ENCODE measurements at places on chromosomes 1 and 21.

GRCh38 chr1:230230948-230231773 is 164.1 kb downstream of the GALNT2 start:
- DNase-seq: no peak

DNA sequence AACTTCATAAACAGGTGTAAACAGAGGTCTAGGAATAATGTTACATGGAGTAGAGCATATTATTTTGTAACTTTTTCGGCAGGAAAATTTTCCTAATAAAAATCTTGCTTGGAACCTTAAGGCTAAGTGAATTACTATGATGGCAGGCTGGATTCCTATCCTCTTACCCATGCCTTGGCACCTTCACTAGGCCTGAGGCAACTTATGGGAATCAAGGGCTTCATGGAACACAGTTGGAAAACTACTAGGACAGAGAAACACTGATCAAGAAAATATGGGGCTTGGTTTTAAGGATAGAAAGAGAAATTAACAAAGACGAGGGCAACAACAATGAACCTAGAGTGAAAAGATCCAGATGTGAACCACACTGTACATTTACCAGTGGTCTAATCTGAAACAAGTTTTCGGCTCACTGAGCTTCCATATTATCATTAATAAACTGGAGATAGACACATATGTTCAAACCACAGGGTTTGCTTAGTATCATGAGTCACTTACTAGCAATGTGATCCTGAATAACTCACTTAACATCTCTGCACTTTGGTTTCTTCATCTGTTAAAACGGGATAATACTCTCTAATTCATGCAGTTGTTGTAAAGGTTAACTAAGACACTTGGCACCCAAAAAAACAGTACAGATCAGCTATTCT is 68.5 kb downstream of the GPATCH2 start:
- peak; percentile 87 for DNase-seq

DNA sequence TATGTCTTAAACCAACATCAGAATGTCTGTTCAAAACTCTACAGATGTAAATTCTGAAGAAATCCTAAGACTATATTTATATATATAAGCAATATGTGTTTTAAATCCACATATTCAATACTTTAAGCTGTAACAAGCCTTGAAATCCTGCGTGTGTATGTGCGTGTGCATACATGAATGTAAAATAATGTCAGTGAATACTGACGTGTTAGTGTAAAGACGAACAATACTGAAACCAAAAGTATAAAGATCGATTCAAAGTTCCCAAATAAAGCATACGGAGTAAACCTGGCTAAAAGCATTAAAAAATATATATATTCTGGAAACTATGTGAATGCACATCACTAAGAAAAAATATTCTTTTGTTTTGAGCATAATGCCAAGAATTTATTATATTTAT is 668.6 kb upstream of the NCAM2 start:
- DNase-seq: no peak

- no peak for DNase-seq
Measured at GRCh38 chr21:17796037-17796403, 23.1 kb downstream of the C21orf91 start.

- DNase-seq: no peak
Measured at GRCh38 chr1:57162607-57163261, 196.9 kb upstream of the C8B start.

DNA sequence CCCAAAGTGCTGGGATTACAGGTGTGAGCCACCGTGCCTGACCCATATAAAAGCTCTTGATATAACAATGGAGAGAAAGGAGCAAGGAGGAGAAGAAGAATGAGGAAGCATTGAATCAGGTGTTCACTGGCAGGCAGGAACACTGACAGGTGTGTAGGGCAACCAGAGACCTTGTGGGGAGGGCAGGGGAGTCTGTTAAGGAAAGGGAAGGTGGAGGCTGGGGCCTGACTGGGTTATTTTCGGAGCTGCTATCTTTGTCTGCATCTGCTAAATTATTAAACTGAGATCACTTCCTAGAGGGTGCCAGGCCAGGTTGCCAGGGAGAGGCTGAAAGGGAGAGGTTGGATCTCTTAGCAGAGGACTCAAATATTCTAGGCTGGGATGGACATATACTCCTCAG is 6.8 kb upstream of the TRNP1 start:
- DNase-seq: no peak

DNA sequence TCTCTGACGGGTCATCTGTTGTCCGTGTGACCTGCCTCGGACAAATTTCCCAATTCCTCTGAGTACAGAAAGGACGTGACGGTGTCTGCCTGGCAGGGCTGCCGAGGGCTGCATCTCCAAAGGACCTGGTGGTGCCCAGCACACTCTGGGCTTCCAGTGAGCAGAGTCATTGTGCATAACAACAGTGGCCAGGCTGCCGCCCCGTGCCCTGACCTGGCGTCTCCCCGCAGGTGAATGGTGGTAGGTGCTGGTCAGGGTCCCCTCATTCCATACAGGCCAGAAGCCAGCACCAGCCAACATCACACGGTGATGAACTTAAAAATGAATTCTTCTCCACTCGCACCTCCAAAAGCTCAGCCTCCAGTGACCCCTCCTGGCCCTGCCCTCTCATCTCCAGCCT is 28.2 kb downstream of the PRDM16 start:
- DNase-seq: no peak

DNA sequence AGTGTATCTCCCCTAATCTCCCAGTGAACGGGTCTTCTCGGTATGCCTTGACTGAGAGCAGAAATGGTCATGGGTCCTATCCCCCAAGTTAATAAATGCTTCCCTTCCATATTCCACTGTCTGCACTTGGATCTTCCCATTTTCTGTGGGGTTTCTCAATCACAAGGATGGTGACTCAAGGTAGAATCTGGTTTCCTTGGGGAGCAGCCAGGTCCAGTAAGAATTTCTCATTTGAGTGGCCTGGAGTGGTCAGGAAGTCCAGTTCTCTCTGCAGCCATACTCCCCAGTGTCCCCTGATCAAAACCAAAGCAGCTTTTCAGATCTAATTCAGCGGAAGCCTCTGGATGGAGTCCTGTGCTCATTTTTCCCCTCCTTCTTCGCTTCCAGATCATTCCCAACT is 14.8 kb upstream of the SLC27A3 start:
- no peak for DNase-seq

- DNase-seq: peak; percentile 82
Measured at GRCh38 chr21:27519361-27519760, 552.5 kb upstream of the ADAMTS5 start.

GRCh38 chr1:77589231-77589630 is 93.2 kb downstream of the ZZZ3 start:
- no peak for DNase-seq

DNA sequence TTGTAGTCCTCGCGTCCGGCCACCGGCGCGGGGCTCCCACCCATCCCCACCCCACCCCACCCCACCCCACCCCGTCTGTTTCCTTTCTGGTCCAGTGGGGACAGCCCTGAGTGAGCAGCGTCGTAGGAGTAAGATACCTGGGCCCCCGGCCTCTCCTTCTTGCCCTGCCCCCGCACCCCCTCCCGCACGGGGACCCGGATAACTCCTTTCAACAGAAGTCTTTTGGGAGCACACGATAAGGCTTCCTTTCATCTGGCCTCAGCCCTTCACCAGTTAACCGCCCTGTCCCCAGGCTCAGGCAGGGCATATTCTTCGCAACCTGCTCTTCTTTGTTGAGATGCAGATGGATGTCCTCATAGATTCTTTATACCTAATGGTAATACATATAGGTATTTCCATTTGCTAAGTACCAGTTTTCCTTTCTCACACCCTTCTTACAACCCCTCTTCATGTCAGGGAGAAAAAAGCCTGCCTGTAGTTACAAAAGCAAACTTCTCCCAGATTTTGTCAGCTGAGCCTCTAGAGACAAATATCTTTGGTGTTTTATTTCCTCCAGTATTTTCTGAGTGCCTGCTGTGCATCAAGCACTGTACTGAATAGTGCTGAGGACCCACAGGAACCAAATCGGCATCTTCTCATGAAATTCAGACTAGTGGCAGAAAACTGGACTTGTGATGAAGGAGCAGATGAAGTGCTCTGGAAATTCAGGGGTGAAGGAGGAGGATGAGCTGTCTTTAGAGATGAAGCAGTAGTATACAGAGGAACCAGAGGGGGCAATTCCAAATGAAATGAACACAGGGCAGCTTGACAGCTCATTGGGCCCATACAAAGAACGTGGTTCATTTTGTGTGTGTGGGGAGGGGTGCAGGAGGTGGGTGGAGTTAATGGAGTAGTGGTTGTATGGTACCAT is 33.6 kb downstream of the SLC2A1 start:
- no peak for DNase-seq

GRCh38 chr1:1162597-1163537 is 10.8 kb upstream of the TTLL10 start:
- no peak for DNase-seq

GRCh38 chr1:24091971-24092482 is 19.9 kb downstream of the MYOM3 start:
- no peak for DNase-seq

- no peak for DNase-seq
Measured at GRCh38 chr1:172494166-172494565, 38.8 kb upstream of the SUCO start.

DNA sequence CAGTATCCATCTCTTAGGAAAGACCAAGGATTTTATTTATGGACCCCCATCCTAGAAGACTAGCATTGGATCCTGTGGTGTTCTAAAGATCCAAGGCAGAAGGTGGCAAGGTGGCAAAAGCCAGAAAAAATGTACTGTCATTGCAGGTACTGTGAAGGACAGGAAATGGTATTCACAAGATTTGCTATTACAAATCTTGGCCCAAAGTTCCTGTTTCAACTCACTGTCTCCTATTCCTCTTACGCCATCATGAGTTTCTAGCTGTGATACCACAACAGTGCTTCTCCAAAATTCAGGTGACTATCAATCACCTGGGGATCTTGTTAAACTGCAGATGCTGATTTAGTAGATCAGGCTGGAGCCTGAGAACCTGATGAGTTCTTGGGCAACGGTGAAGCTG is 21.4 kb downstream of the ACP6 start:
- no peak for DNase-seq

- DNase-seq: no peak
Measured at GRCh38 chr1:97581614-97582051, 339.2 kb downstream of the DPYD start.

DNA sequence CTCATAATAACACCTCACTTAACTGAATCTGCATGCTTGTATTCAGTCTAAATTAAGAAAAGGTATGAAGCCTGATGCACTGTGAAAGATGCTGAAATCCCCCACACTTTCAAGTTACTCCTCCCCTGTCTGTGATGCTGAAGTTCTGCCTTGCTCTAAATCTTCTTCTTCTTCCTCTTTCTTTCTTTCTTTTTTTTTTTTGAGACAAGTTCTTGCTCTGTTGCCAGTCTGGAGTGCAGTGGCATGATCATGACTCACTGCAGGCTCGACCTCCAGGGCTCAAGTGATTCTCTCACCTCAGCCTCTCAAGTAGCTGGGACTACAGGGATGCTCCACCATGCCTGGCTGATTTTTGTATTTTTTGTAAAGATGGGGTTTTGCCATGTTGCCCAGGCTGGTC is 231.0 kb upstream of the B3GALT2 start:
- peak; percentile 37 for DNase-seq
